CD4-positive, alpha-beta memory T cell (primary cell): ENCODE measurements at places on chromosomes 16 and 17. TPM values are rescaled to one million over a fixed set of nuclear protein-coding genes. Genes with fewer than 3 reads are reported as not detected.
A peak's percentile ranks its signal among the peaks of the same experiment; 100 is the strongest.

DNA sequence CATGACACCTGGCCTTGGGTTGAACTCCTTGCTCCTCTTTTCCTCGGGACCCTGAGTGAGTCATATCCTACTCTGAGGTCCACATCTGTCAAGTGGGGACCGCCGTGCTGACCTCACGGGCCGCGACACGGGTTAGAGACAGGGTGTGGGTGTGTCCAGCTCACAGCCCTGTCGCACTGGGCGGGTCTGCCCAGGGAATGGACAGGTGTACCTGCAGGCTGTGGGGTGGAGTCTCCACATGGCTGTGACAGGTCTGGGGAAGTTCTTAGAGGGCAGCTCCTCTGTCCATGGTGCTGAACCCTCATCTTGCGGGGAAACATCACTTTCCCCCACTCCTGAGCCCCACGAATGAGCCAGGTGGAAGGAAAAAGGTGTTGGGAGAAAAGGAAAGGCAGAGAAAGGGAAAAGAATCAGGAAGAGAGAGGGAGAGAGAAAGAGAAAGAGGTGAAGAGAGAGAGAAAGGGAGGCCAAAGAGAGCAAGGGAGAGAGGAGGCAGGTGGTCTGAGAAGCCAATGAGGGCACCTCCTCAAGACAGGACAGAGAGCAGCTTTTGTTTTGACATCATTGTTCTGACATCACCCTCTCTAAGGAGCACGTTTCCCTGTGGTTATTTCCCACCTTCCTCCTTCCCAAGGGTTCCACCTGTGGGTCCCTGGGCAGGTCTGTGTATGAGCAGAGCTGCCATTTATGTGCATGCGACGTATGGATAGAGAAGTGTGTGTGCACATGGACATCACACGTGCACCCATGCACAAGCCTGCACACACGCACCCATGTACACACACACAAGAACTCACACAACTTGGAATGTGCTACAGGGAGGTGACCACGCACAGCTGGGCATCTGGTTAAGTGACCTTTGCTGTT is 32.6 kb upstream of the CBFA2T3 start:
- peak; percentile 18 for DNase-seq

DNA sequence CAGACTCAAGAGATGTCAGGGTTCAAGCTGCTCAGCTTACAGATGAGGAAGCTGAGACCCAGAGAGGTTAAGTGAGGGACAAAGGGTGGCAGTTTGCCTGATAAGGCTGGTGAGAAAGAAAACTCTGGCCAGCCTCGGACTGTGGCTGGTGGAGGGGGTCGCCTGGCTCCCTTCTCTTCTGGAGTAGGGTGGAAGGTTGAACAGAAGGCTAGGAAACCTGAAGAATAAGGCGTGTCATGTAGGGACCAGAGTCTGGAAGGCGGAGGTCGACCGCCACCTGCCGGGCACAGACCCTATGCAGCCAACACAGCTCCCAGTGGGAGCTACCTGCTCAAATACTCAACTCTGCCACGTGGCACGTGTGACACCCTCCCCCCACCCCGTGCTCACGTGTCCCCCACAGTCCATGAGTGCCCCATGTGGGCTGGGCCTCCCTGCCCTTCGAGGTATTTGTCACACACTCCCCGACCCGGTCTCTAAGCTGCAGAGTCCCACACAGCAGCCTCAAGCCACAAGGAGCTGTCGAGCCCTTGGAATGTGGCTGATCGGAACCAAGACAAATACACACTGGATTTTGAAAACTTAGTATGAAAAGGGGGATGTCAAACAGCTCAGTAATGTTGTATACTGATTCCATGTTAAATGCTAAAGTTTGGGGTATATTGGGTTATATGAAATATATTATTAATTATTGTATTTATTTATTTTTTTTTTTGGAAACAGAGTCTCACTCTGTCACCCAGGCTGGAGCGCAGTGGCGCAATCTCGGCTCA is 11.8 kb downstream of the HID1 start:
- peak; percentile 33 for DNase-seq

GRCh38 chr17:69960755-69961154 is 114.3 kb upstream of the KCNJ16 start:
- DNase-seq, result no peak

DNA sequence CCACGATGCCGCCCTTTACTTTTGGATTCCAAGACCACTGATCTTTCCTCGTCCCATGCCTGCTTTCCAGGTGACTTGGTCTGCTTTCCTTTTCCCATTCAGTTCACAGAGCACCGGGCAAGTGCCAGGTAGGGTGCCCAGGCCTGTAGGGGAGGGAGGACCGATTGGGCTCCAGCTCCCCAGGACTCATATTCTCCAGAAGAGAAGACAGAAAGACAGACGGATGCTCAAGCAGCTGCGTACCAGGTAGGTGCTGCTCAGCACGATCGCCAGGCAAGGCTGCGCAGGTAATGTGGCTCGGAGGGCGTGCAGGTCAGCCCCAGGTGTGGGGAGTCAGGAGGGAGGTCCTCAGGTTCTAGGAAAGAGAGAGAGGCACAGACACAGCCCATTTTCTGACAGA is 67.5 kb upstream of the ZNF423 start:
- no peak for DNase-seq

DNA sequence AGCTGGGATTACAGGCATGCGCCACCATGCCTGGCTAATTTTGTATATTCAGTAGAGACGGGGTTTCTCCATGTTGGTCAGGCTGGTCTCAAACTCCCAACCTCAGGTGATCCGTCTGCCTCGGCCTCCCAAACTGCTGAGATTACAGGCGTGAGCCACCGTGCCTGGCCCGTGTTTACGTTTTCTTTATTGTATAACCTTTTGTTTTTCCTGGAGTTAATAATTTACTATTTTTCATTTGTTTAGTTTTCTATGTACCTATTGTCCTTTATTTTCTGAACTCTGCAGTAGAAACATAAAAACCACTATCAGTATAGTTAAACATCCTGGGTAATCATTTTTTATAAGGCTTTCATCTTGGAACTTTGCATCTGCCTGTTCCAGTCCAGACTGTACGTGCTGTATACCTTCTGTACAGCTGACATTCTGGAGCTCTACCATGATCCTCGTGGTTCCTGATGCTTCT is 73.6 kb downstream of the PPM1E start:
- no peak for DNase-seq

DNA sequence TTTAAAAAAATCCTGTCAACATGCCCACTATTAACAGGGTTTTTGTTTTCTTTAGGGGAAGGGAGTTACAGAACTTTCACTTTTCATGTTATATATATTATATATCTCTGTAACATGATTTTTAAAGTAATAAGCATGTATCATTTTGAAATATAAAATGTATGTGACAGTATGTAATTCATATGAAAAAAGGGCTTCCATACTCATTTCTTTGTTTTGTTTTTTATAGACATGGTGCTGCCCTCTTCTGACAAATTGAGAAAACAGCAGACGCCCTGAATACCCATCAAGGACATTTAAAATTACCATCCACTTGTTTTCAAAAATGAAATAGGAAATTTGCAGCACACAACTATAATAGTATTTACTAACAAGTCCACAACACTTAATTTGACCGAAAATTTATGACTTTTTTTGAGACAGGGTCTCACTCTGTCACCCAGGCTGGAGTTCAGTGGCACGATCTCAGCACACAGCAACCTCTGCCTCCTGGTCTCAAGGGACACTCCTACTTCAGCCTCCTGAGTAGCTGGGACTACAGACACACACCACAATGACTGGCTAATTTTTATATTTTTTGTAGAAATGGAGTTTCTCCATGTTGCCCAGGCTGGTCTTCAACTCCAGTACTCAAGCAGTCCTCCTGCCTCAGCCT is 30.4 kb downstream of the CFDP1 start:
- DNase-seq, result peak; percentile 31

DNA sequence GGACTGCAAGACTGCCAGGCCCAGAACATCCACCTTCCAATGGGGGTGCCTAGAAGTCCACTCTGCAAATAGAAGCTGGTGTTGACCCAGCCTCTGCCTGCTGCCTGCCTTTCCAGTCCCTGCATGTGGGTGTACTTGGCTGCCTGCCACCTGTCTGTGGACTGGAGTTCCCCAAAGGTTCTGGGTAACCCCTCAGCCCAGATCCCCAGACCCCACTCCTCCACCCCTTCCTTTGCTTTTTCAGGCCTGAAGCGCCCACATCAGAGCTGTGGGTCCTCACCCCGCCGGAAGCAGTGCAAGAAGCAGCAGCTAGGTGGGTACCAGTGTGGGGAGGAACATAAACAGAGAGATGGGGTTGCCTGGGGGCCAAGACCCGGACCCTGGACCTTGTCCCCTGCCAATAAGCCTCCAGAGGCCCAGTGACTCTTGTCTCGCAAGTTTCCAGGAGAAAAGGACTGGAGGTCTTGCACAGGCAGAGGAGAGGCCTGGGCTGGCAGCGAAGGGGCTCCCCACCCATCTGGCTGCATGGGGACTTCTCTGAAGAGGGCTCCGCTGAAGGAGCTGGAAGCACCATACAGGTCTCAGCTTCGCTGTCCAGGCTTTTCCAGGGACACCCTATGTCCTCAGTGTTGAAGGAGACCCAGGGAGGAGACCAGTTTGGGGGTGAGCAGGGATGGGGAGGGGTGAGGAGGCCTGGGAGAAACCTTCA is 34.3 kb downstream of the NLRC5 start:
- peak; percentile 83 for DNase-seq

DNA sequence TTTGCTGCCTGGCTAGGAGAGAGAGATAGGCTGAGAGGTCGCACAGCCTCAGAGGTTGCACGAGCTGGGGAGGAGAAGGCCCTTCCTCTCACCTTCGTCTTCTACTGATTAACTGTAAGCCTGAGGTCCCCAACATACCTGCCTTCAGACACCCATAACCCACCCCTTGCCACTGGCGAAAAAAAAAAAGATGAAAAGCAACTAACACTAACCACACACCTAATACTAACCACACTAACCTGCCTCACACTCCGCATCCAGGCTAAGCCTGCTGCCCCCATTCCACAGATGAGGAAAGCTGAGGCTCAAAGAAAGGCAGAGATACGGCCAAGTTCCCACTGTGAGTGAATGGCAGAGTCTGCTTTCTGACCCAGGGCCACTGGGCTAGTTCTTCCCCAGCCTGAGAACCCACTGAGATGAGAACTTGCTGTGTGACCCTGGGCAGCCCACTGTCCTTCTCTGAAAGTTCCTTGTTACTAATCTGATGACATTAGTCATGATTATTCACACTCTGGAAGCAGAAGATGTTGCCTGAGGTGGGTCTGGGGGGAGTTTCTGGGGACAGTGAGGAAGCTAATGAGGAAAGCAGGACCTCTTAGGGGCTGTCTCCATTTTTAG is 4.6 kb downstream of the IL21R start:
- DNase-seq, result no peak

- no peak for DNase-seq
Observed at GRCh38 chr17:77208856-77209255, 68.1 kb downstream of the SEC14L1 start.

DNA sequence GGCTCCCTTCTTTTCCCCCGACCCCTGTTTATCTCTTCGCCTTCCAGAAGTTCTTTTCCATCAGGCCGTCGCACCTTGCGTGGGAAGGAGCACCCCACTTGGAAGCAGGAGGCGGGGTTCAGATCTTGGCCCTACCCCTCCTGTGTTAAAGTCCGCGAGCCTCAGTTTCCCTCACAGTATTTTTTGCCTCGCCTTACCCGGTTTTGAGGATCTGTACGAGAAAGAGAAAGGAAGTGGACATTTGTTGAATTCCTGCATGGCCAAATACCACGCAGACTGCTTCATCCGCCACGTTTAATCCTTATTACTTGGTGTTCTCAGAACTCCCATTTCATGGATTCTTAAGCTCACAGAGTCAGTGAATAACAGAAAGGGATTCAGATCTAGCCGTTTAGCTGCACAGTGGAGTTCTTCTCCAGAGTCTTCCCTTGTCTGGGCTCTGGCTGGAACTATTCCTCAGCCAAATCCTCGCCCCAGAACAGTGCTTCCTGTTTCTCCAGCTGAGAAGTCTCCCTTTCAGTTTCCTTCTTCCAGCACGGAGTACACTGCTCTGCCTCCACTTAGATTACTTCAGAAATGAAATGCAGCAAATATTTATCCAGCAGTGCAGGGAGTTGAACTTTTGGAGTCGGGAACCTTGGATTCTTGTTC is 590 bp downstream of the TMEM219 start:
- no peak for DNase-seq

GRCh38 chr17:83183951-83184506 is 104.6 kb downstream of the METRNL start:
- DNase-seq, result no peak

PYY gene
- total RNA-seq, result not detected

FGF11 gene
- total RNA-seq, result 3.3 TPM

C17orf78 gene
- total RNA-seq, result not detected

SULT1A1 gene
- 13.2 TPM for total RNA-seq

TPSAB1 gene
- total RNA-seq, result not detected

EME1 gene
- 0.41 TPM for total RNA-seq

LRRC36 gene
- not detected for total RNA-seq

CES3 gene
- 0.61 TPM for total RNA-seq

KRTAP4-5 gene
- total RNA-seq, result not detected
